Stimulated activated CD8-positive, alpha-beta memory T cell treated with anti-CD3 and anti-CD28 coated beads, Interleukin-7, amount 100 ng/mL, for 24 hours (primary cell): ENCODE measurements at places on chromosomes 7 and 10.

GRCh38 chr10:102344067-102344466 is 51.4 kb upstream of the NFKB2 start:
- no peak for DNase-seq

GRCh38 chr10:77603534-77603927 is 34.1 kb downstream of the KCNMA1 start:
- no peak for DNase-seq

DNA sequence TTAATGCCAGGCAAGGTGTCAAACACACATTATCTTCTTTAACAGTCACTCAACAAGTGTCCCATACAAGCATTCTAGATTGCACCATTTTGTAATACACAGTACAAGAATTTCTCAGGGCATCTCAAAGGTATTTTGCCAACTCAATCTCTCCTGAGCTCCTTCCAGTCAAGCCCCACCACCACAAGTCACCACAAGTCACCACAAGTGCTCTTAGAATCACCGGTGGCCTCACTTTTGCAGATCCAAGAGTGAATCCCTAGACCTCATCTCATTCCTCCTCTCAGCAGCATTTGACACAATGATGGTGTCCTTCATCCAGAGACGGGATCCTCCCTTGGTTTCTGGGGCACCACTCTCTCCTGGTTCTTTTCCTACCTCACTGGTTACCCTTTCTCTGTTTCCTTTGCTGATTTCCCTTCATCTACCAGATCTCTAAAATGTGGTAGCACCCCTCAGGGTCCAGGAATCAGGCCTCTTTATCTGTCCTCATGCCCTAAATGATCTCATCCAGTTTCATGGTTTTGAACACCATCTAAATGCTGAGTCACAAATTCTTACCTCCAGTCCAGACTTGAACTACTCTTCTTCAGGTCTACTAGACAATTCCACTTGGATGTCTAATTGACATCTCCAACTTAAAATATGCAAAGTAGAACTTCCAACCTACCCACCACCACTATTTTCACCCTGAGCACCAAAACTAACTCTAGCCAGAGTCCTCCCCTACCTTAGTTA is 26.9 kb downstream of the VPS41 start:
- no peak for DNase-seq

GRCh38 chr7:157268540-157268939 is 68.3 kb upstream of the DNAJB6 start:
- no peak for DNase-seq

DNA sequence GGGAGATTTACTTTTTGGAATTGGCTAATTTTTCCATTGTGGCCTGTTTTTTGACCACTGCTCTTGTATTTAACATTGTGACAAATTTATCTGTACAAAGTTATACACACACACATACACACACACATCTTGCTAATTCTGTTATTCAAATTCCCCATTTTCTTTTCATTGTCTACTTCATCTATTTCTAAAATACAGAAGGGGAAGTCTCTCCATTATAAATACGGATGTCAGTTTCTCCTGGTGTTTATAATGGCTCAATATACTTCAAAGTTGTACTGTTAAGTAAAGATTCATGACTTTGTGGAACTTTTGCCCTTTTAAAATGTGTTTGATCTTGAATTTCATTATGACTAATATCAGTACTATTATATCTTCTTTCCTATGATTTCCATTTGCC is 81.0 kb downstream of the CNOT4 start:
- no peak for DNase-seq

DNA sequence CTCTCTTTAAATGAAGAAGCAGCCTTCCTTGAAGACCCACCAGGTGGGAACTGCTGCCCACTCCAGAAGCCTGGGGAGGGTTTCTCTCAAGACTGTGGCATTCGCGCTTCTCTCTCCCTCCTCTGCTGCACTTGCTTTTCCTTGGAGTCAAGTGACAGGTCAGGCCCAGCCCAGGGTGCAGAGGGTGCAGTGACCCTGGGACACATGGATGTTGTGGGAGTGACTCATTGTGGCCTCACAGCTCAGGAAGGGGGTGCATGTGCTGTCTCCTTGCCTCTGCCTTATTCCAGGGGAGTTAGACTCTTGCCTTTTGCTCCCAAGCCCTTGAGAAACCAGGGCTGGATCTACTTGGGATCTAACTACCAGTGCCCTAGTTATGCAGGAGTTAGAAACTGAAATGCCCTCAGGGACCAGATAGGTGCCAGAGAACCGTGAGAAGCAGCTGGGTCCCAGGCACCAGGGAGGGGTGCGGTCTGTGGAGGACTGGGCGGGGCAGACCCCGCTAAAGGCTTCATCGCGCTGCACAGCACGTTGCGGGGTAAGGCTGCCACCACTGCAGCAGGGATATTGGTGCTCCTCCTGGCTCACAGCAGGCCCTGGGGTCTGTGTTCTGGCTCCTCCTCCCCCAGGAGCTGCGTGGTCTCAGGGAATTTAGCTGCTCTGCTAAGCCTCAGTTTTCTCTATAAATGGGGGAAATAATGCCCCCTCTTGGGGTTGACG is 11.4 kb downstream of the FAM241B start:
- DNase-seq: no peak

DNA sequence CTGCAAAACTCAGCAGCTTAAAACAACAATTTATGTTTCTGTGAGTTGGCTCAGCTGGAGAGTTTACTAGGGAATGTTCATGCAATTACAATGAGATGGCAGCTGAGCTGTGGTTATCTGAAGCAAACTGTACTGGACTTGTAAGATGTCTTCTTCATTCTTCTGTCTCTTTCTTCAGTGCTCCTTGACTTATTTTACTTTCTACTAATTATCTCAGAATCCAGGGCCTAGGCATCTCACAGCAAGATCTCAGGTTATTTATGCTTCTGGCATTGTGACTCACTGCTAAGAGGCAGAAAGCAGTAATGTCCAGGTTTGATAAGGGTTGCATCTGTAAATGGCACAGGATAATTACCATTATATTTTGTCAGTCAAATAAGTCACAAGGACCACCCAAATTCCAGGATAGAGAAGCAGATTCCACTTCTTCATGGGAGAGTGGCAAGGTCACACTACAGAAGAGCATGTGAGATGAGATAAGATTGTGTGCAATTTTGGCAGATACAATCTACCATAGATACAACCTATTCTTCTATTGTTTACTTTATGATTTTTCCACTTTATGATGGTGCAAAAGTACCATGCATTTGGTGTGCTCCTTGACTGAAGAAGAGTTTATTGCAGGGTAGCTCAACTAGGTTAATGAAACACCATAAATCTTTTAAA is 16.8 kb downstream of the VIM start:
- DNase-seq: no peak

DNA sequence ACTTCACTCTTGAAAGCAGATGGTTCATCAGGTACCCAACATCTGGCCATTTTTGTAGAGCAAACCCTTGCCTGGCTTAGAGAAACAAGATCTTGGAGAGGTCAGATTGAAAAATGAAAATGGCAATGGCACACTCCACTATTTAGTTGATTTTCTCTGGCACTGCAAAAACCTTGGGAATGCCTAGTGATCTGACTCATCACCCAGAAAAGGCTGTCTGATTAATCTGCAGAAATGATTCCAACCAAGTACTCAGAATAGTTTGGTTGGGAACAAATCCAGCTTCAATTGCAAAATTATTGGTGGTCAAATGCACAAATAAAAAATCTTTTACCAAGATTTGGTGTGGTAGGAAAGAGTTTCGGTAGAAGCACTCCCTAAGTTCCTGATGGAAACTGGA is 351.2 kb downstream of the PHTF2 start:
- no peak for DNase-seq

- no peak for DNase-seq
Observed at GRCh38 chr10:125689955-125690569, 7.1 kb upstream of the TEX36 start.

GRCh38 chr7:144941127-144941526 is 105.3 kb upstream of the TPK1 start:
- DNase-seq: no peak

DNA sequence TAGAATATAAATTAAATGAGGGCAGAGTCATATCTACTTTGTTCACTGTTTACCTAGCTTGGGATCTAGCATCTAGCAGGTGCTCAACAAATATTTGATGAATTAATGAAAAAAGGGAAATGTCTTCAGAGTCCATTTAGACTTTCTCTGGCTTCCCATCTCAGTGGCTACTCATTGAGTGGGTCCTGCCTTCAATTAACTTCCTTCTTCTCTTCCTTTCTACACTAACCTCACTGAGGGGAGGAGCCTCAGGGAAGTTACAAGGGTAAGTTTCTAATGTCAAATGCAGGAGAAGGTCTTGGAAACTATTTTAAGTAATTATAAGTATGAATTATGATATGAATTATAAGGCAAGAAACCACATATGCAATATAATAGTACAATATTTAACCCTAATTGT is 28.2 kb upstream of the MPP7 start:
- DNase-seq: no peak

GRCh38 chr10:20890009-20890408 is 7.1 kb downstream of the NEBL start:
- DNase-seq: no peak

DNA sequence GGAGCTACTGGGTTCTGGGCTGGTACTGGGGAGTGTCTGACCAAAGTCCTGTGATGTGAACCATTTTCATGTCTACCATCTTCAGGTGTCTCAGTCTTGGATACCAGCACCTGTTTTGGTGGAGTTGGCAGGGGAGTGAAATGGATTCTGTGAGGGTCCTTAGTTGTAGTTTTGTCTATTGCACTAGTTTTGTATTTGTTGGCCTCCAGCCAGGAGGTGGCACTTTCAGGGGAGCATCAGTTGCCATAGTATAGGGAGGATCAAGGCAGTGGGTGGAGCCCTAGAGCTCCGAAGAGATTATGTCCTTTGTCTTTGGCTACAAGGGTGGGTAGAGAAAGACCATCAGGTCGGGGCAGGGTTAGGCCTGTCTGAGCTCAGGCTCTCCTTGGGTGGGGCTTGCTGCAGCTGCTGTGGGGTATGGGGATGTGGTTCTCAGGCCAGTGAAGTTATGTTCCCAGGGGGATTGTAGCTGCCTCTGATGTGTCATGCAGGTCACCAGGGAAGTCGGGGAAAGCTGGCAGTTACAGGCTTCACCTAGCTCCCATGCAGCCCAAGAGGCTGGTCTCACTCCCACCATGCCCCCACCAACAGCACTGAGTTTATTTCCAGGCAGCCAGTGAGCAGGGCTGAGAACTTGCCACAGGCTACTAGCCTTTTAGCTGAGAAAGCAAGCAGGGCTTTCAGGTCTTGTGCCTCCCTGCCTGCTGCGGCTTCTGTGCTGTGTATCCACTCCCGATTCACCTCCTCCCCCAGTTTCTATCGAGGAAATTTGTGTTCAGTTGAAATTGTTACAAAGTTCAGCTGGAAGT is 153.1 kb downstream of the ZNF365 start:
- DNase-seq: no peak

DNA sequence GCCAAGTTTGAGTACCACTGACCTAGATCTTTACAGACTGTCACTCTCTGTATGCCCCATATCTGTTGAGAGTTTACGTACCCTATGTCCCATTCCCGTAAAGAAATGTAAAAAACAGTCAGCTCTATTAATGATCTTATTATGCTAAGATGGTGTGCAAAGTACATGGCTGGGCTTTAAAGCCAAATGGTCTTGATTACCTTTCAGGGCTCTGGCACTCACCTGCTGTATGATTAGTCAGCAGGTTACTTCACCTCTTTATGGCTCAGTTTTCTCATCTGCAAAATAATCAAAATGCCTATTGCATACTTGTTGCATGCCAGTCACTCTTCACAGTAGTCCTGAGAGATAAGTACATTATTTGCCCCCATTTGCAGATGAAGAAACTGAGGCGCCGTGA is 54.2 kb downstream of the LHFPL3 start:
- no peak for DNase-seq

DNA sequence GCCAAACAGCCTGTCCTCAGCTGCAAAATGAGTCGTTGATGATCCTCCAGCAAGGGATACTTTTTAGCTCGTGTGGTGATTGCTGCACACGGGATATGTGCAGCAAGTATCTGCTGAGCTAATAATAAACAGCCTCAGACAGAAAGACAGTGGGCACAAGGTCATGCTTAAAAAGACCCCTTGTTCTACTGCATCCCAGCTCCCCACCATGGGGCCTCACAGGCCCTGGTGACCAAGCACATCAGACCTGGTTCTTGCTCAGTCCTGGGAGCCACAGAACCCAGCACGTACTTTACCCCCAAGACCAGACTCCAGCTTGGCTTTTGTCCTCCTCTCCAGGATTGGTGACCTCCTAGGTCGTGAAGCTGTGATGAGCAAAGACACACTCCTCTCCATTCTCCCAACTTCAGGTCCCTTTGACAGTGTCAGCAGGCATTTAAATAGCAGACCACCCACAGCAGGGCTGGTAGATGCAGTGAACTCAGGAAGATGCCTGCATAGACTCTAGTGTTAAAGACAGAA is 50.5 kb downstream of the EGFR start:
- DNase-seq: no peak

GRCh38 chr10:96369890-96370583 is 11.2 kb upstream of the OPALIN start:
- DNase-seq: no peak

- no peak for DNase-seq
Observed at GRCh38 chr7:140653319-140654108, 12.9 kb upstream of the DENND2A start.

- DNase-seq: no peak
Observed at GRCh38 chr7:79683185-79683890, 229.9 kb upstream of the MAGI2 start.

GRCh38 chr10:59589796-59590195 is 119.9 kb downstream of the SLC16A9 start:
- DNase-seq: no peak

- DNase-seq: no peak
Observed at GRCh38 chr7:38316733-38317360, 43.4 kb upstream of the TARP start.

DNA sequence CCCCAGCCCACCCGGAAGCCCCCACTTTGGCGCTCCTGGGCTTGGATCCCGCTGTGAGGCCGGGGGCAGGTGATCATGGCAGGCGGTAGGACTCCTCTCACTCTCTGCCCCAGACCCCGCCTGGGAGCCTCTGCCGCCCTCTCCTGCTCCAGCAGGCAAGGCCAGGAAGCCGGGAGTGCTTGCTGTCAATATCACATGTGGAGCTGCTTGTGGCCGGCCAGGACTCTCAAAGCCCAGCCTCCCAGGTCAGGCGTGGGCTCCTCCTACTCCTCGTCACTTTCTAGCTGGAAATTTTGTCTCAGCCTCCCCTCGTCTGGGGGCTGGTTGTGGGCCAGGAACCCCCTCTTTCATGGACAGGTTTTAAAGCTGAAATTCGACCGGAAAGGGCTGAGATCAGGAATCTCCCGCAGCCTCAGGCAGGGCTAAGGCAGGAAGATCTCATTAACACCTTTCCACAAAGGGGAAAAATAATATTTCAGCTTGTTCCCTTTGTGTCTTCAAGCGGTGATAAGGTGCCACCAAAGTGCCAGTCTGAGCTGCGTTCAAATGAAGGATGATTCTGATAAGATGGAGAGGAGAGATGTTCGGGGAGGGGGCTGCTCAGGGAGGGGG is 273.6 kb upstream of the PODXL start:
- no peak for DNase-seq

- no peak for DNase-seq
Observed at GRCh38 chr7:105910172-105910571, 33.8 kb upstream of the ATXN7L1 start.
